Activated naive CD4-positive, alpha-beta T cell (primary cell): ENCODE measurements at places on chromosomes 2 and 18.

GRCh38 chr2:239165206-239165831 is 235.5 kb downstream of the HDAC4 start:
- no peak for DNase-seq

- no peak for DNase-seq
Measured at GRCh38 chr2:30185178-30185577, 38.4 kb downstream of the YPEL5 start.

GRCh38 chr2:159982270-159982669 is 80.1 kb downstream of the PLA2R1 start:
- DNase-seq = no peak

- no peak for DNase-seq
Measured at GRCh38 chr18:36476433-36476832, 178.9 kb downstream of the FHOD3 start.

GRCh38 chr18:68275616-68276015 is 439.3 kb downstream of the TMX3 start:
- no peak for DNase-seq

DNA sequence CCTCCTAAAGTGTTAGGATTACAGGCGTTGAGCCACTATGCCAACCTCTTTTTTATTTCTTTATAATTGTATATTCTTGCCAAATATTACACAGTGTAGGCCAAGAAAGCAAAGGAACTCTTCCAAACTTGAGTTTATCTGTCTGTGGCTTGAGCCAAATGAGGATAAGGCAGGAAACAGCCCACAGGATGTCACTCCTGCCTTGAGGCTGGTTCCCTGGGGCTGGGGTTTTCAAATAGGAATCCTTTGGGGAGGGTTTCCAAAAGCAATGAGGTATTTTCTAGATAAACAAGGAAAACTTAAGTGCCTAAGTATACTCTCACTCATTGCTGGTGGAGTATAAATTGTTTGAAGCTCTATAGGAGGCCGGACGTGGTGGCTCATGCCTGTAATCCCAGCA is 56.4 kb downstream of the ADCY3 start:
- no peak for DNase-seq

GRCh38 chr2:160862226-160862625 is 298.0 kb upstream of the TANK start:
- DNase-seq = no peak

DNA sequence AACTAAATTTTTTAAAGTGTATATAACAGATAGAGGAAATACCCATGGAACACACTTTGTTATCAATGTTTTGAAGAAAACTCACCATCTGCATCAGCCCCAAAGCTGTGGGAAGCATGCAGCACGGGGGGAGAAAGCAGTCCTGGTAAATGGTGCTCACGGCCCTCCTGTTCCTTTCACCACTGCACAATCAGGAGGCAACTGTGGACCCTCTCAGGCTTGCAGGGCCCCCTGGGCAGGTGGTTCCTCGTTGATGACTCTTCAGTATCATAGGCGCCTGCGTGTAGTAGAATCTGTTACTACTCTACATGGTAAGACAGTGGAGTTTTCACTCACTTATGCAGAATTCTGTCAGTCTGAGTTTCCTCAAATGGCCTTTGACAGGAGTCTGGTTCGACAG is 4.9 kb upstream of the CNDP1 start:
- DNase-seq = no peak

DNA sequence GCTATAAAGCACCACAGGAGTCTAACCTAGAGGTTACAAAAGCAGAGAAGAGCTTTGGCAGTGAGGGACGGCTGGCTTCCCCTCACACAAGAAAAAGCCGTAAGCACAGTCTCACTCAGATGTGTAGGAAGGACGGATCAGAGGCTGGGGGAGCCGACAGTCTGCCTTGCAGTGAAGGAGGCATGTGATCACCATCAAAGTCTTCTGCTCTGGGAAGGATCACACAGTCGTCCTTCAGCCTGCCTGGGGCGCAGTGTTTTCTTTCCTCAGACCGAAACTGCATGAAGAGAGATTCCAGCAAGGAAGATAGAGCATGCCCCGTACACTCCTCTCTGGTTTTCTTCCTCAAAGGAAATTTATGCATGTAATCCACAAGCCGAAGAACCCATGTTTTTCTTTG is 24.1 kb downstream of the GATA6 start:
- DNase-seq = no peak
